ENCODE measurements at places on chromosomes 5 and 9.

- peak; percentile 72 for DNase-seq
These were observed 63.5 kb downstream of the ZNF474 start for GRCh38 chr5:122192497-122193496.

DNA sequence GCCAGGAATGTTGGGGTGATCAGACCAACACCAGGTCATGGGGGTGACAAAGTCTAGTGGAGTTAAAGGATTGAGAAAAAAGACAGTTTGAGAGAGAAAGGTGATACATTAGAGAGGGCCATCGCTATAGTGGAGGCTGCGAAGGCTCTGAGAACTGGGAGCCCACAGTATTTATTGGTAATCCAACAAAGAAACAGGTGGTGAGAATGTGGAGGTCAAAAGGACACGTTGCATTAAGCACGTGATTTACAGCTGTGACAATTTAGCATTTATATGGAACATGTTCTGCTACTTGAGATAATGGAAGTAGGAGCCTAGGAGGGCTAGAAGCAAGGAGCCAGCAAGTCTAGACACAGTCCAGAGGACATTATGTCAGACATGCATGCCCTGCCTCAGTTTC lies 2086.5 kb upstream of the C9orf72 start:
- no peak for DNase-seq

DNA sequence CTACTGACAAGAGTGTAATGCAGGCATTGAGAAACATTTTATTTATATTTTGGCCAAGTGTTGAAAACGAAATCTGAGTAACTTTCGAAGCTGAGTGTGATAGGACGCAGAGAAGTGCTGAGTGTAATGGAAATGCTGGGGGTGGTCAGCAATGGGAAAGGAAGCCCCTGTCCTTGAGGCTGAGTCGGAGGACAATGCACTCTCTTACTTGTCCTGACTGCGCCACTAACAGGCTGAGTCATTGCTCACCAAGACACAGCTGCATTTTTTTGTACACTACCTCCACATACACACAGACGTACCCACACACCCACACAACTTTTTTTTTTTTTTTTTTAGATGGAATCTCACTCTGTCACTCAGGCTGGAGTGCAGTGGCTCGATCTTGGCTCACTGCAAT lies 637.7 kb downstream of the SLCO4C1 start:
- DNase-seq = no peak

GRCh38 chr5:6722015-6722414 lies 8.8 kb downstream of the TENT4A start:
- DNase-seq = no peak

- DNase-seq = no peak
These were observed 525.6 kb downstream of the CETN3 start for GRCh38 chr5:89883967-89884366.

DNA sequence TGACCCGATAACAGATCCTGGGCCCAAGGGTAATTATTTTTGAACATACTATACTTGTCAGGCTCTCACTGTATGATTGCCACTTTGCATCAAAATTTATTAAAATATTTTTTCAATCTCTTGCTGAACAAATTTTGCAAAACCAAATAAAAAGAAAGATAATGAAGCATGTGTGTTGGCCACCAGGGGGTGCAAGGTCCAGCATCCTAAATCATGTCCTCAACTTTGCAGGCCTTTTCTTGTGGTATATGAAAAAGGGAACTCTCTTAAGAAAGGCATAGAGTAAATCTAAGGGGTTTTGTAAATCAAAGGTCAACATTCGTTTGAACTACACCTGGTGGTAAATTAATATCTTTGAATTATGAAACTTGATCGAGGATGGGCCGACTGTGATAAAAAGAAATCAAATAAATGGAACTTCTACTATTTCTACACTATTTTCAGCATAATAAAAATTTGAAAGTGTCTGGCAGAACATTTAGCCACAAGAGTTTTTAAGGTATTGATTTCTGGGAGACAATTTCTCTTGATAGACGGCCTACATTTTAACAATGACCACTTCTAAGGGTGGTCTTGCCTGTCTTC lies 676.5 kb downstream of the DMRTA1 start:
- peak; percentile 53 for DNase-seq

DNA sequence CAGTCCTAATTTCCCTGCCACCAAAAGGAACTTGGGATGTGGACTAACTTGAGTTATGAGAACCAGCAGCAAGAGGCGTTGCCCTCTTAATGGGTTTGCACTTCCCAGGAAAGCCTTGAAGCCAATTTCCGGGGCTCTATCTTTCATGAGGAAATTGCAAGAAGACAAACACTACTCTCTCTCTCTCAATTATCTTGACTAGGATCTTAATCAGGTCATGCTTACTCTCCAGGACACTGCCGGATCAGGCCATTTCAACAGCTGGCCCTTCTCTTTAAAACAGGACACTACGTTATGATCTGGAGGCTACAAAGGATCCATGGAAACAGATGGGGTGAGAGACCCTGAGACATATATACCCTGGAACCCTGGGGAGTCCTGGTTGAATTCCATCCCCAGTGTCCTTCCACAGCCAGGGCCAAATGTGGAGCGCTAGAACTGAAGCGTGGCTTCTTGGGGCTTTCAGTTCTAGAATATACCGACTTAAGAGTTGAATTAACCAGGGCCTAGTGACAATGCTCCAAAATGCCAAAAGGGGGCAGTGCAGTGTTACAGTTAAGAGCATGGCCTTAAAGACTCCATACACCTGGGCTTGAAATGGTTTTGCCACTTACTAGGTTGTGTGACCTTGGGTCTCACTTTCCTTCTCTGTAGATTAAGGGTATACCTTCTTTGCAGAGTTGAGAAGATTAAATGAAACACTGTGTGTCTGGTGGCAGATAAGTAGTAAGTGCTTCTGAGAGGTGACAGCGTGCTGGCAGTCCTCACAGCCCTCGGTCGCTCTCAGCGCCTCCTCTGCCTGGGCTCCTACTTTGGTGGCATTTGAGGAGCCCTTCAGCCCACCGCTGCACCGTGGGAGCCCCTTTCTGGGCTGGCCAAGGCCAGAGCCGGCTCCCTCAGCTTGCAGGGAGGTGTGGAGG lies 21.1 kb downstream of the FAM219A start:
- peak; percentile 80 for DNase-seq

DNA sequence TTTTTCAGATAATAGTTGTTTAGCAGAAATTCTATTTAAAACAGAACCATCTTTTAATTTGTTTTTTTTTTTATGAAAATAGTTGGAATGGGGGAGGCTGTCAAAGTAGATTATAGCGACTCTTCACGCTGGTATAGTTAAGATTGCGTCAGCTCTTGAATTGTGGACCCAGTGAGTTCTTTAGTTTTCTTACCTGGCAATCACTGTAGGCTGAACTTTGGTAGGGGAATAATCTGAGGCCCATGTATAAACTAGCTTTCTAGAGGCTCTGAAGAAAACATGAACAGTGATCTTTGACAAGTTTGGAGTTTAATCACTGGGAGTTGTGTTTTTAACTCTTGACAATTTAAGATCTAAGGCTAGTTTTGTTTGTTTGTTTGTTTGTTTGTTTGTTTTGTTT lies 80.8 kb downstream of the CD180 start:
- DNase-seq = no peak

- no peak for DNase-seq
These were observed 39.6 kb upstream of the NDUFS4 start for GRCh38 chr5:53520813-53521212.
